ENCODE measurements at places on chromosomes 7 and 10. TPM values are rescaled to one million over a fixed set of nuclear protein-coding genes. Genes with fewer than 3 reads are reported as not detected.

TMEM213 gene
- total RNA-seq: 30.2 TPM

GRCh38 chr10:60865198-60865783, 78.7 kb downstream of the RHOBTB1 start:
- H3K4me3 ChIP-seq: no peak overlapping the region
- no peak overlapping the region for H3K27ac ChIP-seq
- DNase-seq: no peak
- H3K36me3 ChIP-seq: peaks cover 4% of the 10 kb centered on the region
- no peaks in the 10 kb centered on the region for H3K4me1 ChIP-seq

DRGX gene
- not detected for total RNA-seq

DNA sequence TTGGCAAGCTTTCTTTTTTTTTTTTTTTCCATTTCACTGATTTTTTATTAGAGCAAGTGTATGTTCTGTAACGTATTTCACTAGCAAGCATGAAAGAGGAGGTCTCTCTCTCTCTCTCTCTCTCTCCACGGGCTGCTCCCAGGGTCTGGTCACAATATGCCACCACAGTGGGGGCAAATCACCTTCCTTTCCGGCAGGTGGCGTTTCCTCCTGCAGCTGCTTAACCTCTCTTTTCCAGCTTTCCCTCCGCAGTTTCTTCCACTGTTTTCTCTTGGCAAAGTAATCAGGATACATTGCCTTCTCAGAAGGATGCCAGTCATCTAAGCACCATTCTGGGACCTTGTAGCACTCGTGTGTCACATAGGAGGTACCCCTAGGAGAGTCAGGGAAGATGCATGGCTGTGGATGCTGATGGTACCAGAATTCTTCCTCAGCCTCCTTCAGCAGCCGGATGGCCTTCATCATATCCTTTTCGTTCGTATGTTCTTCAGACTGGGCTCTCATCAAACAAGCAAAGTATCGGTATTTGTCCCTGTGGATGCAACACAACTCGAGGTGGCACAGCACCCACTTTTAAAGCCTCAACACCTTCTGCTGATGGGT, 197.3 kb upstream of the PODXL start:
- H3K4me1 ChIP-seq: no peaks in the 10 kb centered on the region
- no peak overlapping the region for H3K27ac ChIP-seq
- no peak for DNase-seq
- H3K27me3 ChIP-seq: no peaks in the 10 kb centered on the region
- no peak overlapping the region for H3K4me3 ChIP-seq

PNLIPRP1 gene
- not detected for total RNA-seq

SLC26A3 gene
- 0.25 TPM for total RNA-seq

- no peaks in the 10 kb centered on the region for H3K27me3 ChIP-seq
- DNase-seq: no peak
- no peak overlapping the region for H3K4me3 ChIP-seq
- H3K36me3 ChIP-seq: no peaks in the 10 kb centered on the region
- no peak overlapping the region for H3K27ac ChIP-seq
- no peaks in the 10 kb centered on the region for H3K4me1 ChIP-seq
These were observed 107.8 kb downstream of the TBXAS1 start for GRCh38 chr7:139936760-139937310.

DNA sequence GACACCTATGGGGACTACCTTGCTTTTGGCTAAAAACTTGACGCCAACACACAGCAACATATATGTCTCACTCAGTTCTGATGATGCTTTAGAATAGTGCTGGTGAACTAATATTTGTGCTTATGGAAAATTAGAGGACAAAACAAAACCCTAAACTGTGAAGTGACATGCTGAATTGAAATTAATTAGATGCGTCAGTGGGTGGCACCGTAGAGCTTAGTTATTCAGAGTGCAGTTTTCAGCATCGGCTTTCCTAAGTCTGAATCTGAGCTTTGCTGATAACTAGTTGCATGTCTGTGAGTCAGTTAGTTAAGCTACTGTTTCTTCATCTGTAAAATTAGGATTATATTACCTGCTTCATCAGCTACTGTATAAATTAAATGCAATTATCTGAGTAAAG, 245.0 kb upstream of the SORCS1 start:
- no peak overlapping the region for H3K4me3 ChIP-seq
- no peaks in the 10 kb centered on the region for H3K4me1 ChIP-seq
- H3K36me3 ChIP-seq: no peaks in the 10 kb centered on the region
- no peak overlapping the region for H3K27ac ChIP-seq

- no peaks in the 10 kb centered on the region for H3K36me3 ChIP-seq
- DNase-seq: no peak
- no peaks in the 10 kb centered on the region for H3K27me3 ChIP-seq
- H3K4me1 ChIP-seq: no peaks in the 10 kb centered on the region
- no peak overlapping the region for H3K27ac ChIP-seq
- no peak overlapping the region for H3K4me3 ChIP-seq
These were observed 237.3 kb downstream of the NSUN6 start for GRCh38 chr10:18414061-18414460.

Measured in kidney (tissue), 22 donors.